ENCODE measurements at places on chromosomes 5 and 9.

GRCh38 chr5:58148254-58148775 lies 311.6 kb downstream of the PLK2 start:
- no peak for DNase-seq

DNA sequence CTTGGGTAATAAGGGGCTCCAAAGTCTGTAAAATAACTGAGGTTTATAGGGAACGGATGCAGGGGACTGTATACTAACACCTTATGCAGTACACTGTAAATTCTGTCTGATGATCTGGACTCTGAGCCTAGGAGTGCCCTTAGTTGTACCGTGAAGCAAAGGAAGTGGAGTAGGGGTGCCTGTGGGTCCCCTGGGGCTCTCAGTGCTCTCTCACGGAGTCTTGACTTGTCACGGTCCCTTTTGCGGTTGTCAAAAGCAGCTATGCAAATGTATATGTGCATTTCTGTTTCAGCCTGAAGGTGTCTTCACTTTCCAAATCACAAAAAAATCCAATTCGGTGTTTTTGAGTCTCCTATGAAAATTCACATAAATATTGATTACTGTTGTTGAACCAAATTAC lies 17.8 kb downstream of the DMRT1 start:
- DNase-seq: no peak

GRCh38 chr5:177336112-177336511 lies 15.4 kb downstream of the LMAN2 start:
- DNase-seq: peak; percentile 87

- DNase-seq: no peak
Observed at GRCh38 chr9:18071651-18072060, 402.3 kb upstream of the ADAMTSL1 start.

DNA sequence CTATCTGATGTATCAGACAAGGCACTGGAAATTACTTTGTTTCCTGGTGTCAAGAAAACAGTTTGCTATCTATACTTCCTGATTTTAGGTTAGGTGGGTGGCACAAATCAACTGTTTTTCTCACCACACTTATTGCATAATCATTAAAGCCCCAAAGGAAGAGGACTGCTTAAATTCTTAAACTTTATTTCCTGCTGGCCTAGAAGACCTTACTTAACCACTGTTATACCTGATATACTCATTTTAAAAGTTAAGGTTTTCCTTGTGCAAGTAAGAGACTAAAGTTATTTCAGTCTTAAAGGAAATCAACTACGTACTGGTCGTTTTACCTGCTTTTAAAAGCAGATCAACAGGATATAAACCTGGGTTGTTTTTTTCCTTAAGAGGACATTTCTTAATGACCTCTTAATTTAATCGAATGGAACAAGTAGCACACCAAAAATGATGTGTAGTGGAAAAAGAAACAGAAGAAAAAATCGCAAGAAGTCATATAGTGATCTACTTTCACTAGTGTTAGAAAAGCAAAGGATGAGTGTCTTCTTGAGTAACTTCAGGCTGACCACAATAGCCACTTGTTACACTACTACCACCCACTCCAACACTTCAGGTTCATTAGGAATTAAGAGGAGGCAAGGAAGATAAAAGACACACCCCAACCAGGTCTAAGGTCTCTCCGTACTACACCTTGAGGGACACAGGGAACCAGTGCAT lies 974 bp downstream of the CLINT1 start:
- DNase-seq: peak; percentile 84

DNA sequence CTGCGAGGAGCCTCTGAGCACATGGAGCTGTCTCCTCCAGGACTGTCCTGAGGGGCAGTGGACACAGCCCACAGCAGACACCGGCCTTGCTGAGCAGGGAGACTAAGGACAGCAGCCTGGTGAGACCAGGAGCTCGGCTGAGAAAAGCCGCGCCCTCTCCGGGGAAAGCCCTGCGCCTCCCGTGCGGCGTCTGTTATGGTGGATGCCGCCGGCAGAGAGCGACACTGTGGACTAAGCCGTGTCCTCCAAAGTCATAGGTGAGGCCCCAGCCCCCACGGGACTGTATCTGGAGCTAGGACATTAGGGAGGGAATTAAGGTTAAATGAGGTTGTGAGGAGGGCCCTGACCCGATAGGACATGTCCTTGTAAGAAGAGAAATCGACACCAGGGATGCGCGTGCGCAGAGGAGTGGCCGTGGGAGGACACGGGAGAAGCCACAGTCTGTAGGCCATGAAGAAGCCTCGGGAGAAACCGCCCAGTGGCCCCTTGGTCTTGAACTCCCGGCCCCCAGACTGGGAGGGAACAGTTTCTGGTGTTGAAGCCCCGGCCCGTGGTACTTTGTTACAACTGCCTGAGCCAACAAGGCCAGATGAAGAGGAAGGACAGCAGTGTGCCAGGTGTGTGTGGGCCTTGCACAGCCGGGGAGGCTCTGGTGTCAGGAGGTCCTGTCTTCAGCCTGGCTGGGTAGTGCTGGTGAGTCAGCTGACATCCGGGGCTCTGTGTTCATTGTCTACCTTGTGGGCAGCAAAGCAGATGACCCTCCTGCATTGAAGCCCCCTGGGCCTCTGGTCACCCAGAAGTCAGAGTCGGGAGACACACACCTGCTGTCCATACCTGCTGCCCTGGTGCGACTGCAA lies 22.1 kb downstream of the MRPL36 start:
- no peak for DNase-seq

DNA sequence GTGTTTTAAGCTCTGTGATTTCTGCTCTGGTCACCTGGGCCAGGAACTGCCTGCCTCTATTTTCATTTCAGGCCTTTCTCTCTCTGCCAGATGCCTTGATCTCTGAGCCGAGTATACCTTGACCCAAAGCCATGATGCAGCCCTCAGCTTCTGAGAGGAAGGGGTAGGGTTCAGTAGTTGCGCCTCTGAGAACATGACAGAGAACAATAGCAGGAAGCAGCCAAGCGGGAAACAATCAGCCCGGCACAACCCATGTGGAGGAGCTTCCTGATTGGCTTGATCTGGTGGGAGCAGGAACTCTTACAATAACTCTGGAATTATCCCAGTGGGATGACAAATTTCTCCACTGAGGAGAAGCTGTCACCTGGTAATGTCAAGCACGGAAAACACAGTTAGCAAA lies 127.4 kb downstream of the PALM2AKAP2 start:
- DNase-seq: no peak

DNA sequence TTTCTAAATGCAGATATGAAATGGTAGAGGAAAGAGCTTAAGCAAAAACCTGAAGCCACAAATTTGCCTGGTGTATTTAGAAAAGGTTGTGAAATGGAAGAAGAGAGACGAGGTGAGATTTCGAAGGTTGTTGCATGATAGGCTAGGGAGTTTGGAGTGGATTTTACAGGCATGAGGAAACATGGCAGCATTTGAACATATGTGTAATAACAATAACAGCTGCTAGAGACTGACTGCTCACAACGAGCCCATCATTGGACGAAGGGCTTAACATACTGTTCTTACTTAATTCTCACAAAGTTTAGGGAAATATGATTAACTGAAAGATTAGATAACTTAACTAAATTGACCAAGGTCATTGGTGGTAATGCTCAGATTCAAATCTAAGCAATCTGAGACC lies 108.1 kb downstream of the JAKMIP2 start:
- DNase-seq: no peak

- DNase-seq: no peak
Observed at GRCh38 chr5:123813937-123814624, 302.1 kb downstream of the CSNK1G3 start.

DNA sequence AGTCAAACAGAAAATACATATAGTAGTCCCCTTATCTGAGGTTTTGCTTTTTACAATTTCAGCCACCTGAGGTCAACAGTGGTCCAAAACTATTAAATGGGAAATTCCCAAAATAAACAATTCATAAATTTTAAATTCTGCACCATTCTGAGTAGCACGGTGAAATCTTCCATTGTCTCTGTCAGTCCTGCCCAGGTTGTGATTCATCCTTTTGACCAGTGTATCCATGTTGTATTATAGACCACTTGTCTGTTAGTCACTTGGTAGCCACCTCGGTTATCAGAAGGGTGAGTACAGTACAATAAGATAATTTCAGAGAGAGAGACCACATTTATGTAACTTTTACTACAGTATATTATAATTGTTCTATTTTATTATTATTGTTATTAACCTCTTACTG lies 2.8 kb downstream of the CCDC152 start:
- DNase-seq: no peak

- no peak for DNase-seq
Observed at GRCh38 chr5:56610093-56610698, 205.2 kb upstream of the MAP3K1 start.

- DNase-seq: no peak
Observed at GRCh38 chr9:28662675-28663074, 1089.4 kb upstream of the C9orf72 start.

GRCh38 chr9:104743376-104743985 lies 4.0 kb upstream of the NIPSNAP3A start:
- DNase-seq: peak; percentile 87

GRCh38 chr9:83062651-83063527 lies at the start of gene RASEF:
Gene RASEF, minus strand, starts transcription at chr9:83063142. Its CDS starts 275 bp downstream, at chr9:83062867.
- DNase-seq: no peak

DNA sequence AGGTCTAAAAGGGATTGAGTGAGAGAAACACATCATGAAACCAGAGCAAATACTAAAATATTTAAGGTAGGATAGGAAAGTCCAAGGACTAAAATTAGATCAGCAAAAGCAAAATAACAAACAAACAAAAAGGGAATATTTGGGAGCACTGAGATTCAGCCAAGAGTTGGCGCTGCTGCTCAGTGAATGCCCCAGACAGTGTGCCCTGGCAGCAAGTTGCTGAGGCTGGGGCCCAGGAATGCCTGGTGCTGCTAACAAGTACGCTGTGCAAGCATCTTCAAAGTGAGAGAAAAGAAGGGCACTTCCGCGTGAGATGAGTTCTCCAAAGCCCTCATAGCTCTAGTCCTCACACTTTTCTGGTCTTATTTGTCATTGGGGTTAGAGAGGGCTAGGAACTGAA lies 603.3 kb downstream of the EFNA5 start:
- no peak for DNase-seq

- no peak for DNase-seq
Observed at GRCh38 chr9:116141864-116142561, 11.6 kb upstream of the PAPPA start.

DNA sequence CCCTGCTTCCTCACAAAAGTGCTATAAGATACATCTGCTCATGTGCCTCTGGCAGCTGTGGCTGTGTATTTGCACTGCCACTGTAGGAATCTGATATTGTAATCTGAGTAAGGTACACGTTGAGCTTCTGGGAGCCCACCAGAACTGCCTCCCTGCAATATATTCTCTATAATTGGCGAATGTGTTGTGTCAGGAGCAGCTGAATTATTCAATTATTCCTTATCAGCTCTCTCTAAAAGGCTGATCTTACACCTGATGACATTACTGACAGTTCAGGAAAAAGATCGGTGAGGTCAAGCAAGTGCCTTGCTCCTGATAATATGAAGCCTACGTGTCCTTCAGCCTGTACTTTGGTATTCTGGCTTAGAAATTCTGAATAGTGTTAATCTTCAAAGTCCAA lies 1015.0 kb downstream of the CDH9 start:
- DNase-seq: no peak

GRCh38 chr5:130055572-130055971 lies 151.3 kb downstream of the CHSY3 start:
- DNase-seq: no peak

- DNase-seq: no peak
Observed at GRCh38 chr9:28718226-28718625, 1144.9 kb upstream of the C9orf72 start.

- no peak for DNase-seq
Observed at GRCh38 chr9:136010176-136010575, 49.0 kb upstream of the UBAC1 start.

- DNase-seq: no peak
Observed at GRCh38 chr5:129027260-129027659, 62.0 kb downstream of the SLC27A6 start.

- no peak for DNase-seq
Observed at GRCh38 chr5:97355775-97356174, 172.7 kb upstream of the RIOK2 start.

- no peak for DNase-seq
Observed at GRCh38 chr9:109017493-109017892, 4.2 kb upstream of the CTNNAL1 start.

- no peak for DNase-seq
Observed at GRCh38 chr9:112248722-112249121, 73.6 kb upstream of the SUSD1 start.

DNA sequence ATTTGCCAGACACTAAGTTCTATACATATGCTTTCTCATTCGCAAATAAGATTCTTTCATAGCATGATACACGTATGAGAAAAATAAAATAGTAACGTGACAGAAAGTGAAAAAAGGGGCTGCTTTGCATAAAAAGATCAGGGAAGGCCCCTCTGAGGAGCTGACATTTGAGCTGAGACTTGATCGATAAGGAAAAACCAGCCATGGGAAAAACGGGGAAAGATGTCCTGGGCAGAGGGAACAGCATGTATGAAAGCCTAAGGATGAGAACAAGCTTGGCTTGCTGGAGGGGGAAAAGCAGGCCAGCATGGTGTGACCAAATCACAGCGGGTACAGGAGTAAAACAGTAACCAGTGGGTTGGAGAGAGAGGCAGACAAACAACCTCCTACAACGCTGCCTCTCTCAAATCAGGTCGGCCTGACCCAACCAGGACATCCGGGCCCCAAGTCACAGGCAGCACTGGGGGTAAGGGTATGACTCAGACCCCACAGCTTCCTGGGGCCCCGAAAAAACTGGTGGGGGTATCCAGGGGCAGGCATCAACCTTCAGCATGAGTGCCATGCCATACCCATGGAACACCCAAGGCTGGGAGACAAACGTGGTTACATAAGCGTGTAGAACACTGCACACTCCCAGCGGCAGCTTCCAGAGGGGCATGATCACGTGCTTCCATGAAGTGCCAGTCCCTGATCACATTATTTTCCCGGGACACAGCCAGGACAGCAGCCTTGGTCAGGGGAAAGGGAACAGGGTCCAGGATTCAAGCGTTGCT lies 2.2 kb downstream of the TNIP1 start:
- DNase-seq: peak; percentile 15

- no peak for DNase-seq
Observed at GRCh38 chr5:159263569-159263905, 447 bp downstream of the UBLCP1 start.

DNA sequence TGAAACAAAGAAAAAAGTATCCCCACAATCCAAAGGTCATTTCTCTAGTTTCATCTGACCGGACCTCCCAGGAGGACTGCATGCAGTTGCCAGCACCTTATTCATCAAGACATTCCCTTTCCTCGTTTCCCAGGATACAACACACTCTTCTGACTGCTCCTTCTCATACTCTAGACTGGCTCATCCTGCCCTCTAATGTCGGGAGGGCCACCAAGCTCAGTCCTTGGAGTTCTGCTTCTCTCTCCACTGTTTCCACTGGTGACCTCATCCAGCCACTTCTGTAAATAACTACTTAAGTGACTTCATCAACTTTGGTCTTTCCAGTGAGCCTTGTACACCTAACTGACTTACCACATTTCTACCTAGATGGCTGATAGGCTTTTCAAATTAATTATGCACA lies 179.1 kb downstream of the EPB41L4A start:
- DNase-seq: no peak

DNA sequence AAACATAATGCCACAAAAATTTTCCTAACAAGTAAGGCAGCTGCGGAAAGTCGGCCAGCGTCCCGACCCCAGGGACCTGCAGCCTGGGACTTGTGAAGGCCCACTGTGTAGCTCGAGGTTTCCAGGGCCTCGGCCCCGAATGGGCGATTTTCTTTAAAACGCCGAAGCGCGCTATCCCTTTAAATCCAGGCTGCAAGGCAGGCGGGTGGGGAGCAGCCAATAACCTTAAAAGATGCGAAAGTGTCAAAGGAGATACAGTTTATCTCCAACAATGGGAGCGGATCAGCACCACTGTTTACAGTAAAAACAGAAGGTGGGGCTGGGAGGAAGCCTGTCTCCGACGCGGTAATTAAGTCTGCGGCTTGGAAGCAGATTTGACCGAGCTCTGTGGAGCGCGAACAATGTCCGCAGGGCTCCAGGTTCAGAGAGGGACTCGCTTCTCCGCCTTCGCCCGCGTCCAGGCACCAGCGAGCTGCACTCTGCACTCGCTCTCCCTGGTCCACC lies 1.7 kb upstream of the ZSWIM6 start:
- peak; percentile 46 for DNase-seq
